ENCODE measurements at places on chromosomes 4 and X.

DNA sequence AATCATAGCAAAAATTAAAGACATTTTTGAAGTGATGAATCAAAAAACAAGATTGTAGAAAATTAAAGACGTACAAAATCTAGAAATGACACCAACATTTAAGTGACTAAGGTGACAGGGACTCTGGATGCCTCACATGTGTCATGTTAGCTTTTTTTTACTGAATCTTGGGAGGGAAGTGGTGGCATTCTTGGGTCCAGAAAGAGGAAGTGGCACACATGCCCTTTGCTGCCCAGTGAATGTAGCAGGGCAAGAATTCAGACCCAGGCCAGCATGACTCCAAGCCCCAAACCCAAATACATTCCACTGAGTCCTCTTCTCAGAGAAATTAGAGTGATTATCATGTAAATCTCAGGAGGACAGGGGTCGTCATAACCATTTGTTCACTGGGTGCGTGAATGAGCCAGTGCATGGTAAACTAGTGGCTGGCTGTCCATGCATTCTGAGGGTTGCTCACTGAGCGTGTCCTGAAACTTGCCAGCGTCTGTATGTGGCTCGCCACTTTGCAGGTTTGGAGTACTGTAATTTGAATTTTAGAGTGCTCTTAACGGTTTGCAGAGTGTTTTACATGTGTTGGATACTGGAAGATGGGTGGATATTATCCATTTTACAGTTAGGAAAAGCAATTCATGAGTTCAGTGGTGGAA, 55.4 kb upstream of the TBC1D14 start:
- DNase-seq: no peak

- DNase-seq: no peak
These were observed 5.1 kb upstream of the TASL start for GRCh38 chrX:30582664-30583063.

- DNase-seq: no peak
These were observed 831.5 kb downstream of the STIM2 start for GRCh38 chr4:27692158-27692557.

- DNase-seq: no peak
These were observed 784.2 kb downstream of the GLUD2 start for GRCh38 chrX:121831601-121832000.

DNA sequence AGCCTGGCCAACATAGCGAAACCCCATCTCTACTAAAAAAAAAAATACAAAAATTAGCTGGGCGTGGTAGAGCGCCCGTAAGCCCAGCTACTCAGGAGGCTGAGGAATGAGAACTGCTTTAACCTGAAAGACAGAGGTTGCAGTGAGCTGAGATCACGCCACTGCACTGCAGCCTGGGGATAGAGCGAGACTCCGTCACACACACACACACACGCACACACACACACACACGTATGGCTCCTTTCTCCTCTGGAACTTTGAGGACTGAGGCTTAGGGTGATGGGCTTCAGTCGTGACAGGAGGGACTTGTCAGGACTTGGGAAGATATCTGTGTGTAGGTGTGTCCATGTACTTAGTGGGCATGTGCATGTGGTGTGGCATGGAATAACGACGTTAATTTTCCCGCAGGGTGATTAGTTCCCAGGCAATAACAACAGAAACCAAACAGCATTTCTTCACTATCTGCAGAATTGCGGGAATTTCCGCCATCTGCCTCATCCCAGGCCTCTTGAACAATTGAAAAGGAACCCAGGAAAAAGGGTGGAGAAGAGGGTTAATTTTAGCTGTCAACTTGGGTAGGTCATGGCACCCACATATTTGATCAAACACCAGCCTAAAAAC, 47.7 kb downstream of the RWDD4 start:
- DNase-seq: no peak

- DNase-seq: no peak
These were observed 25.5 kb upstream of the MAN2B2 start for GRCh38 chr4:6549445-6549844.

- no peak for DNase-seq
These were observed 37.2 kb downstream of the FRMD7 start for GRCh38 chrX:132090403-132091159.

- no peak for DNase-seq
These were observed 2.4 kb upstream of the PKD2 start for GRCh38 chr4:88005076-88005475.

DNA sequence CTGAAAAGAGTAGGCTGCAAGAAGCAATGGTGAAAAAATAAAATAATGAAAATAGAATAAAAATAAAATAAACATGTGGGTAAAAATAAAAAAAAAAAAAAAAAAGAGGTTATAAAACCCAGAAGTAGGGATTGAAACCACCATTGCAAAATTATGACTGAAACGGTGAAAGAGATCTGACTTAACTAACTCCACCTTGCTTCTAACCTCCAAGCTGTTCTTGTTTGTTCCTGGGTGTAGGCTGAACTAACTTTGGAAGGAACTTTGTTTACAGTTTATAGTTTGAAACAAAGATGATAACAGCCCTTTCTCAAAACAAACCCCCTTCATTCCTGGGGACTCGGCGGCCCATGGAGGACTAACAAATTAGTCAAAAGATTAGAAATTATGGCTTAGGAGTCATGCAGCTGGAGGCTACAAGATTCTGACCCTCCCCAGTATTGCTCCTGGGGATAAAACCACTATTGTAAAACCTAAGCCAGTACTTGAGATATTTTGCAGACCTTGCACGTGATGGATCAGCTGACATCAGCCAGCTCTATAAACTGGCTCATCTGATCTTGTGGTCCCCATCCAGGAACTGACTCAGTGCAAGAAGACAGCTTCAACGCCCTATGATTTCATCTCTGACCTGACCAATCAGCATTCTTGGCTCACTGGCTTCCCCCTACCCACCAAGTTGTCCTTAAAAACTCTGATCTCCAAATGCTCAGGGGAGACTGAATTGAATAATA, 30.4 kb downstream of the DDX60L start:
- DNase-seq: no peak

GRCh38 chr4:185192059-185192458, 11.7 kb downstream of the CFAP97 start:
- DNase-seq: no peak

- DNase-seq: no peak
These were observed 9.0 kb downstream of the ARAP2 start for GRCh38 chr4:36235306-36235705.

DNA sequence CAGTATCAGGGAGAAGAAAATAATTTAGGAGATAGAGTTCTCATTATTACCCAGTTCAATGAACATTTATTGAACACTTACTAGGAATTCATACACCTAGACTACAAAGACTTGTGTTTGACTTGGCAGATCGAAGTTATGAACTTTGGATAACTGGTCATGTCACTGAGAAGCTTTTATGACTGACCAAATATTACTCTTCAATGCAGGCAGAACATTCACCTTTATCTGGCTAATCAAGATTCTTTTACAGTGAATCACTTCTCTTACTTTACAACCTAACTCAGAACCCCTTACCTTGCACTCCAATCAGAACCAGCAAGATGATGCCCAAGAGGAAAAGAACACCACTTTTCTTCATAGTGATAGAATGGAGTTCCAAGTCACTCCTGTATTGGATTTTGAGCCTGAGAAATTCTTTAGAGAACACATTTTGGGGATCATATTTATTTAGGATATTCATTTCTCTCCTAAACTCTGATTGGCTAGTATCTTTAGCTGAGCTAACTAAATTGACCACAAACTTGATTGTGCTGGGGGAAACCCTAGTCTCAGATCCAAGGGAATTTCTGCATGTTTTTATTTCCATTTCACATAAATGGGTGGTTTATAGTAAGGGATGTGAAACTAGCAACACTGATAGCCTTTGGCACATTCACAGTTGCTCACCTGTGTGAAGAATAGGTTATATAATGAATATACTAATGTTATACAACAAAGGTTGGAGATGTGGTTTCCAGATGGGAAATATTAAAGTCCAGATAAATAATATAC, at the start of gene CXCL9:
Gene CXCL9, minus strand, starts transcription at position 421 of the 774 bp plus-strand sequence. Its CDS starts 60 bp downstream, at position 361.
- no peak for DNase-seq

GRCh38 chrX:40298572-40299479, 201.1 kb upstream of the BCOR start:
- no peak for DNase-seq

- no peak for DNase-seq
These were observed 11.6 kb upstream of the HADH start for GRCh38 chr4:107977966-107978705.

- DNase-seq: no peak
These were observed 1269.0 kb downstream of the FSTL5 start for GRCh38 chr4:160894809-160895208.

DNA sequence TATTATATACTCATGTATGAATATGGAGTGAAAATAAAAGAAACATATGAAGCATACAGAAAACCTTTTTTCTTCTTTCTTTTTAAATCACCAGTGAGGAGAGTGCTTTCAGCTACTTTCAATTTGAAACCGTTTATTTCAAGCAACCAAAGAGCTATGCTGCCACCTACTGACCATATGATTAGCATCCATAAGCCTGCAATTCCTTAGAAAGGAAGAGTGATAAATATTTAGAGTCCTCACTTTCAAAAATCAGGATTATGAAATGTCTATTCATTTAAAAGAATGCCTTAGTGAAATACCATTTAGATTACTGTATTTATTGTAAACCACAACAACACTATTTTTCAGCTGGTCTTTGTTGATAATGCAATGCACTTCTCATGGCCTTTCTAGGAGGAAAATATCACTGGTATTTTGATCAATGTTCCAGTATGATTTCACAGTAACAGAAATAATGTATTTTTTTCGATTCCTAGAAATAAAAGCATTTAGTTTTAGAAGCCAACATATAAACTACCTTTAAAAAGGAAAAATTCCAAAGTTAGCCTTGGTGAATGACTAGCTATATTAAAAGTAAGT, 667.6 kb downstream of the PCDH18 start:
- no peak for DNase-seq

GRCh38 chr4:144507311-144508101, 138.4 kb upstream of the HHIP start:
- no peak for DNase-seq

DNA sequence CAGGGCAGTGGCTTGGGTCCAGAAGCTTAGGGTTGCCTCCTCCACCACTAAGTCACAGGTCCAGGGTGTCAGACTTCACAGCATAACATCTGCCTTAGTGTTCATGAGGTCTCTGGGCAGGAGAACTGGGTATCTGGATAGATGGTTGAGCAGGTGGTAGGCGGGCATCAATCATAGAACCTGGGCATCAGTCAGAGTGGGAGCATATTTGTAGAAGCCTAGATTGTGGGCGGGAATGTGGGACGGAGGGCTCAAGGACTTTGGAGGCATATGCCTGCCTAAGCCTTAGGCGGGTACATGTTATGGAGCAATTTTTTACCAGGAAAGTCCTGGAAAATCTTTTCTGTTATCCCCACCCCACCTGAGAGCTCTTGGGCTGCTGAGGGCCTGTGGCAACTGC, 28.5 kb downstream of the TAF7L start:
- no peak for DNase-seq

- DNase-seq: no peak
These were observed 15.4 kb downstream of the SNX12 start for GRCh38 chrX:71052721-71053120.

DNA sequence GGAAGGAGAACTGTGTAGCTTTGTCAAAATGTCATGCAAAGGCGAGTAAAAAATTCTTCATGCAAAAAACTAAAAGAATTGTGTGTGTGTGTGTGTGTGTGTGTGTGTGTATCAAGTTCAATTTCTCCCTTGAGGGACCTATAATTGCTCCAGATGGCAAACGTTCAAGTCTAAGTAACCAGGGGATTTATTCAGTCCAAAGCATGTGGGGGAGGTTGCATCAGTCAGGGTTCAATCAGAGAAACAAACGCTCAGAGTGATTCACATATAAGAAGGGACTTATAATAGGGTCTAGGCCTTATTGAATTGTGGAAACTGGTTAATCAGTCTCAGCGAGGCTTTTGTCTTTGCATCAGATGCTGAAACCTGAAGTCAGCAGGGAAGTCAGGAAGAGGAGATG, 5.0 kb downstream of the DCAF8L1 start:
- DNase-seq: no peak

DNA sequence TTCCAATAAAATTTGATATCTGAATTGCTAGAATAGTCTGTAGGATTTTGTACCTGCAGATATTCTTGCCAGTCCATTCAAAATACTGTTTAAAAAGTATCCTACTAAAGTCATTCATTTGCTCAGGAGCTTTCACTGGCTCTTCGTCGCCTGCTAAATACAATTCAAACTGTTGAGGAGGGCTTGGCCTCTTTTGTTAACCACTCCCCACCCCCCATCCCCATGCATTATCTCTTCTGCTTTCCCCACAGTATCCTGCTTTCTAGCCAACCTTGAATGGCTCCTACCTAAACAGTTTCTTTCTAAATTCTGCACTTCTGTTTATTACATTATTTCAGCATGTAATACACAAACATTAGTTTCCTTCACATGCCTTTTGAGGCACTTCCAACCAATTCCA, 230.8 kb downstream of the CPE start:
- DNase-seq: no peak

DNA sequence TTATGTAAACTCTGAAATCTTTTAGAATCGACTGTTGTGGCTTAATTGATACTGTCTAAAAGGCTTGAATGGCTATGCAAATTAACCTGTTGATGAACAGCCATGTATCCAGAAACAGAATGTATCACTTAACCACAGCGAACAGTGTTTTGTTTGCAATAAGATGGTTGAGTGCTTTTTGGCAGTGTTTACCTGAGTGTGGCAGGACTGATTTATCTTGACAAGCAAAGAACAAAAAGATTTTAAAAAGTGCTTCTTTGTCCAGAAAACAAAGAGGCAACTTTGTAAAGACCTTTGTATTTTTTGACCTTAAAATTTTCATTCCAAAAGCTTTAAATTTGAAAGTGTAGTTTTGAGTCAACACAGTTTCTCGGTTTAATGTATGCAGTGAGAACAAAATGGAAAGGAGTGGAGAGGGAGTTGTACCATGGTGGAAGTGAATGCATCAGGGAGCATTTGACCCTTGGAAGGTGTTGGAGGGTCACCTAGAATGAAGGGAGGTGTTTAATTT, 18.0 kb downstream of the ARHGAP10 start:
- no peak for DNase-seq

GRCh38 chrX:20205927-20206708, 60.6 kb downstream of the RPS6KA3 start:
- DNase-seq: no peak

DNA sequence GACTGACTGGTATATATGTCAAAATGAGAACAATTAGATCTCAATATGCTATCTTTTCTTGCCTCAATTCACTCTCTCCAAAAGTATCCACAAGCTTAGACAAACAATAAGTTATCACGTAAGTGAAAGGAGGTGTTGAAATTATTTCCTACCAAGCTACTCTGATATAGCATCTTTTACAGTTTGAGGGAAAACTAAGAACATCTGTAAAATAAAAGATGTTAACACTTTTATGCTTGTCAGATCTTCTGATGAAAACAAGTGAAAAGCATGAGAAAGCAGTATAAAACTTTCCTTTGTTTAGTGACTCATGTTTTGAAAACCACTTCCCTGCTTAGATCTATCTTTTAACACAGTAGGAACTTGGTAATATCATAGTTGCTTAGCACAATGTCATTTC, 8.4 kb upstream of the MAB21L2 start:
- no peak for DNase-seq

- no peak for DNase-seq
These were observed 79.8 kb upstream of the SMARCAD1 start for GRCh38 chr4:94127707-94128328.

GRCh38 chr4:143512978-143513313, 556 bp upstream of the SMARCA5 start:
- no peak for DNase-seq
